ENCODE measurements at places on chromosomes 5 and 9.
A peak's percentile ranks its signal among the peaks of the same experiment; 100 is the strongest.

GRCh38 chr9:129136446-129137035, 25.3 kb downstream of the PTPA start:
- DNase-seq, result no peak

DNA sequence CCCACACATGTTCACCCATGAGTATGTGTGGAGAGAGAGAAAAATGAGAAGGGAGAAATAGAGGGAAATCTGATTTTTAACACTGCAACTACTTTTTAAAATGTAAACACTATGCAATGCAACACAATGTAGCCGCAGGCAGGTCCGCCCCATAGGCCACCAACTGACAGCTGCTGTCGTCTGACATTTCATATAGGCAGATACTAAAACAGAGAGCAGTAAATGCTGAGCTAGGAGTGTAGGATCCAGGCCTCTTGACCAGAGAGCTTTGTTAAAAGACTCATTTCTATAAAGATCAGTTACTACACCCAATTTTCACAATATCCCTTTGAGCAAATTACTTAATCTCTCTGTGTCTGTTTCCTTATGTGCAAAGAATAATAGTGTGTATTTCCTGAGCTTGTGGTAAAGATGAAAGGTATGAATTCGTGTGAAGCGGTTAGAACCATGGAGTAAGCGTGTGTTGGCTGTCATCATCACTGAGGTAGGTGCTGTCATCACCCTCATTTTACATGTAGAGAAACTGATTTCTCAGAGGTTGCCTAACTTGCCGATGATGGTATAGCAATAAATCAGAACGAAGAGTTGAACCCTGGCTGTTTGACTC, 55.2 kb upstream of the PDE8B start:
- no peak for DNase-seq

DNA sequence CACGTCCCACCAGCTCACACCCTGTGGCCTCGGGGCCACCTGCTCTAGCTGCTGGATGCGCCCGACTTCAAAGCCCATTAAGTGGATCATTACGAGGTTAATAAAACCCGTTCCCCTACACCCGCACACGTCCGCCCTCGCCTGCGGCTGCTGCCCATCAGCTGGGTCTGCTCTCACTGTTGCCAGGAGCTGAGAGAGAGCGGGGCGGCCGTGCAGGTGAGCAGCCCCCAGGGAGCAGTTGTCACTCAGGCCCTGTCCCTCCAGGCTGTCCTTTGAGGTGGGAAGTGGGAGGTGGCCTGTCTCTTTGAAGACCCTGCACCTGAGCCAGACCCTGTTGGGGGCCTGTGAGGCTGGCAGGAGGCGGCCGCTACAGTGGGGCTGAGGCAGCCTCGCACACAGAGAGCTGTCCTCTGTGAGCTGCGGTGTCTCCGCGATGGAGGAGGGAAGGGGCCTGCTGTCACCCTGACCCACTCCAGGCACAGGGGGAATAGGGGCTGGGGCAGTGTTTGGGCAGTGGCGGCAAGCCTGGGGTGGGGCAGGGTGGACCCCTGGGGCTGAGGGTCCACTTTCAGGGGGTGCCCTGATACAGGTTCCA, 12.8 kb upstream of the UNC5A start:
- no peak for DNase-seq

DNA sequence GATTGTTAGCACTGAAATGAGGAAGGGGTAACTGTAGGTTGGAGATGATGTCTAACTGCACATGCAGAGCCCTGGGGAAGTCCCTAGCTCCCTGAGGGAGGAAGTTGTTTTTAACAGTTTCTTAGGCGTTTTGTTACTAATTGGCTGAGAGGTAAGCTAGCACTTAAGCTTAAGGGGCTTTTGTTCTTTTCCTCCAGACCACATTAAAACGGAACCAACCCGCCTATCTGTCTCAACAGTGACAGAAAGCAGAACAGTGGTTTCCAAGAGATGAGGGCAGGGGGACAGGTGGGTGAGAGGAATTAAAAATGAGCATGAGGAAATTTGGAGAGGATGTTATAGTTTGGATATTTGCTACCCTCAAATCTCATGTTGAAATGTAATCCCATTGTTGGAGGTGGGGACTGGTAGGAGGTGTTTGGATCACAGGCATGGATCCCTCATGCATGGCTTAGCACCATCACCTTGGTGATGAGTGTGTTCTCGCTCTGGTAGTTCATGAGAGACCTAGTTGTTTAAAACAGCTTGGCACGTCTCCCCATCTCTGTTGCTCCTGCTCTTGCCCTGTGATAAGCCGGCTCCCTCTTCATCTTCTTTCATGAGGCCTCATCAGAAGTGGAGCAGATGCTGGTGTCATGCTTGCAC, 38.9 kb downstream of the LYRM7 start:
- no peak for DNase-seq

GRCh38 chr5:133758641-133759040, 146.3 kb upstream of the FSTL4 start:
- no peak for DNase-seq

- DNase-seq, result no peak
Measured at GRCh38 chr9:100581081-100581480, 3.2 kb downstream of the CAVIN4 start.

DNA sequence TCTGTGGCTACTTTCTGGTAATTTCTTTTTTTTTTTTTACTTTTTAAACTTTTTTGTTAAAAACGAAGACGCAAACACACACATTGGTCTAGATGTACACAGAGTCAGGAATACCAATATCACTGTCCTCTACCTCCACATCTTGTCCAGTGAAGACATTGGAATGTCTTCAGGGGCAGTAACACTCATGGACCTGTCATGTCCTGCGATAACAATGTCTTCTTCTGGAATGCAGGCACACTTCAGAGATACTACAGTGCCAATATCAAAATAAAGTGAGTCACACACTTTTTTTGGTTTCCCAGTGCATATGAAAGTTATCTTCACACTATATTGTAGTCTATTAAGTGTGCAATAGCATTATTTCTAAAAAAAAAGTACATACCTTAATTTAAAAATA, 175.9 kb downstream of the ARRDC3 start:
- peak; percentile 22 for DNase-seq

- no peak for DNase-seq
Measured at GRCh38 chr5:9898319-9898718, 268.2 kb upstream of the TAS2R1 start.

DNA sequence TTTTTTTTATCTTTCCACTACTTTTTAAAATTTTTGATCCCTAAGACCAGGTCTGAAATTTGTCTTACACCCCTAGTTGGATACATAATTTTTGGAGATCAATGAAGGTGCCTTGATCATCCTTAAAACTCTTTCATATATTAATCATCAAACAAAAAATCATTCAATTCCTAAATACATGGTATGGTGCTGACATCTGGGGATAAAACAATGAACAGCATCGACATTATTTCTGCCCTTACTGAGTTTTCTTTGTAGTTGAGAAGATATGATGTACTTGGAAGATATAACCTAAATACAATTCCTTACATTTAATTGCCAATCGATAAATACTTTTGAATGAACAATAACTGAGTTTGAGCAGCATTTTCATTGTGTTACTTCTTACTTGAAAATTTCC, 18.3 kb downstream of the SPINK9 start:
- DNase-seq, result no peak

GRCh38 chr5:108629779-108630528, 117.7 kb upstream of the FER start:
- no peak for DNase-seq

DNA sequence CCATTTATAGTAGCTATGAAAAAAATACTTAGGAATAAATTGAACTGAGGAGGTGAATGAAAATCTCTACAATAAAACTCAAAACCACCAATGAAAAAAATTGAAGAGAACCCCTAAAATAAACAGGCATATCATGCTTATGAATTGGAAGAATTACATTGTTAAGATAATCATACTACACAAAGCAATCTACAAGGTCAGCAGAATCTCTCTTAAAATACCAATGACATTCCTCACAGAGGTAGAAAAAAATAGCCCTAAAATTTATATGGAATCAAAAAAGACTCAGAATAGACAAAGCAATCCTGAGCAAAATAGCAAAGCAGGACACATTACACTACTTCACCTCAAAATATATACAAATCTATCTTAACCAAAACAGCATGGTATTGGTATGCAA, 23.2 kb downstream of the PRDM9 start:
- DNase-seq, result no peak

DNA sequence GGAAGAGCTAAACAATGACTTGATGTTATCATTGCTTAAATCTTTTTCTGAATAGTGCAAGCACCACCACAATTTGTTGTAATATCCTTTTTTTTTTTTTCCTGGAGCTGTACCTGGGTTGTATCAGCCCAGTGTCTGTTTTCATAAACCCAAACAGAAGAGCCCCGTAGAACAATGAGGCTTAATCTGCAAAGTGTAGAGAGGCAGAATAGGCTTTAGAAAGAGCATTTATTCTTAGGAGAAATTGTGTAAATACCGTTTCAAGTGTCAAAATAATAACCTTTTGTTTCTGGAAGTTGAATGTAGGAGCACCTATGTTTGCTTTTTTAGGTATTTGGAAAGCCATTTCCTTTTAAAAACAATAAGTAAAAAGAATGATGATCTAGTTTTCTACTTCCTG, 26.4 kb downstream of the RGS7BP start:
- no peak for DNase-seq

DNA sequence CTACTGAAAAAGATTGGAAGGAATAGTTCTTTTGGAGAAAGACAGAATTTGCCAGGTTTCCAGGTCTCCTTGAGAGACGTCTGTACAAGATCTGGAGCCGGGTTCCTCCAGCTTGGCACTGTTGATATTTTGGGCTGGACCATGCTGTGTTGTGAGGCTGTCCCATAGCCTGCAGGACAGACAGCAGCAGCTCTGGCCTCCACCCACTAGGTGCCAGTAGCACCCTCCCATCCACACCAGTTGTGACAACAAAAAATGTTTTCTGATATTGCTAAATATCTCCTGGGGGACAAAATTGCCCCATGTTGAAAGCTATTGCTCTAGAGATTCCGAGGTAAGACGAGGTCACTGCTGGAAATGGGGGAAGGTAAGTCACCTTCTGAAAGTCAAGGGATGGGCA, 287.7 kb upstream of the DAP start:
- DNase-seq, result no peak

DNA sequence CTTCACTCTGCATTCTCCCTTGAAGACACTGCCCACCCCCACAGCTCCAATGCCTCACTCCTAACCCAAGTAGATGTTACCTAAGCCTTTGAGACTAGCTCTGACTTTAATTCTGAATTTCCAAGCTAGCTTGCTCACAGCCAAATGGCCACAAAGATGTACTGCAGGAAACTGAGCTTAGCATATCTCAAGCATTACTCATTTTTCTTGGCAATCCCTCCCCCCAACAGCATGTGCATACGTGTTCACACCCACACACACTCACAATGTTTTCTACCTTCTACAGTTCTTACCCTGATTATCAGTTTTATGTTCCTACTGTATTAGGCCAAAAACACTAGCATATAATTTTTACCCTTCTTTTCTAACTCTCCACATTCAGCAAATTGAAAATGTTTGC, 13.7 kb upstream of the GRIA1 start:
- no peak for DNase-seq

DNA sequence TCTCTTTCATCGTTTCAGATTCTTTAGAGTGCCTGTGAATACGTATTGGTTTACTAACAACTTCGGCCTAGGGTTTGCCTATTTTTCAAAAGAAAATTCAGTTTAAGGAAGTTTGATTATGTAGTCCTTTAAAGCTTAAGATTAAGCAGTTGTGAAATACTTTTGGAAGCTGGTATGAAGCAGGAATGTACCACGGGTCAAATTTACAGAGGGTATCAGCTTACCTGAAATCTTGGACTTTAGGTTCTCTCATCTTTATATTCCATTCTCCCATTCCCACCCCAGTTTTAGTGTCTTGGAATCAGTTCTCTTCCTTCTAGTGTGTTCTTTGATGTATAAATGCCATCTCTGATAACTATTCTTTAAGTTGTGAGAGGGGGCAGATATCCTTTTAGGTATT, 53.2 kb downstream of the IQGAP2 start:
- DNase-seq, result no peak

DNA sequence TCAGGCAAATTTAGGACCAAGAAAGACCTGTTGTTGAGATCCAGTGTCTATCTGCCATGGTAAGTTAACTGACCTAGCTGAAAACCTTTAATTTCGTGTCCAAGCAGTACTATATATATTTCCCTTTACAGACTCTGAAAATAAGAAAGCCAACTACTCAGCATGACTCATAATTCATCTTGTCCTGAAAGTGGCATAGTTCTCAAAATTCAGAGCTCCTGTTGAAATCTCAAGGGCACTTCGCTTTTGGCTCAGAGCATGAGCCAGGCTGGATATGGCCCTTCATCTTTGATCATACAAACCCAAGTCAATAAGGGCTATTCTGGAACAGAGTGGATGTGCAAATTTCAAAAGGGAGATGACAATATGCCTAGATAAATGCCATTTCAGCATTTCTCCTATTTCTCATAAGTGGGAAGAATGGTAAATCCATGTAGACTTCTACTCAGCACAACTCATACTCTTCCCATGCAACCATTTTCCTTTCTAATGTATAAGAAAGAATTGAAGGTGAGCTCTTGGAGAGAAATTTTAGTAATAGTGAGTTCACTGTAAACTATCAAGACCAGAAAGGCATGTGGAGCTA, 567.9 kb upstream of the DAB2 start:
- DNase-seq, result no peak

- peak; percentile 17 for DNase-seq
Measured at GRCh38 chr5:13249854-13250253, 694.6 kb downstream of the DNAH5 start.

- peak; percentile 66 for DNase-seq
Measured at GRCh38 chr5:149886692-149887470, 57.7 kb downstream of the PDE6A start.

GRCh38 chr5:54469622-54470021, 14.1 kb downstream of the HSPB3 start:
- no peak for DNase-seq

- peak; percentile 62 for DNase-seq
Measured at GRCh38 chr5:10454591-10455276, 13.1 kb downstream of the ROPN1L start.

- DNase-seq, result peak; percentile 79
Measured at GRCh38 chr5:61304590-61305381, 27.3 kb upstream of the ZSWIM6 start.

DNA sequence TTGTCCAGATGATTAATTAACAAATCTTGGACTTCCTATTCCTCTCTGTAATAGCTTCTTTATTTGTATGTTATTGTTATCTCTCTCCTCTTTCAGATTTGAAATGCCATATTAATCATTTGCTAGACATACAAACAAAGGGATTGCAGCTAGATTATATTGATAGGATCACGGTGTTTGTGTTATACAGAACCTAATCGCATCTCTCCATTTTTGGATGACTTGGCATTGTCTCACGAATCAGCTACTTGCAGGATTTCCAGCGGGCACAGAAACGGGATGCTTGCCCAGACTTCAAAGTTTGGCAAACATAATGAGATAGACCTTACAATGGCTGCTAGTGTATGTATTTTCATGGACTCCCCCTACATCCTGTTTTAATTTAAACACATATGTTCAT, 368.1 kb downstream of the TLE4 start:
- DNase-seq, result no peak

DNA sequence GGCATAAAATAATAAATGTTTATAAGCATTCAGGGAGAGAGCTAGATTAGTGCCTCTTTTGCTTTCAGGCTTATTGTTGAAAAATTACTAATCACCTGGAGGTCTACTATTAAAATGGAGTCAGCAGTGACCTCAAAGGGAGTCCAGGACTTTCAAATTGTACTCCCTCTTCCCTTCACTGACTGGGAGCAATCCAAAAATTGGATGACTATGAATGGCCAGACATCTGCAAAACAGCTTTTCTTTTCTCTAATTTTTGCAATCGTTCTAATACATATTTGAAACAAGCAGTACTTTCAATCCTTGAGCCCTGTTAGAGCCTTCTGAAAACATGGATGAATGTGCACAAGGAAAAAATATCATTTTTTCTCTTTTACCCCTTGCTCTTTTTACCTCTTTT, 461.8 kb downstream of the TMEM232 start:
- no peak for DNase-seq

GRCh38 chr9:121336665-121337064, 33.4 kb downstream of the STOM start:
- no peak for DNase-seq

All from Daoy (cell line).